ENCODE measurements at places on chromosomes 11 and 22.

- no peak for DNase-seq
These were observed 113.0 kb downstream of the ADAMTS15 start for GRCh38 chr11:130561441-130561881.

DNA sequence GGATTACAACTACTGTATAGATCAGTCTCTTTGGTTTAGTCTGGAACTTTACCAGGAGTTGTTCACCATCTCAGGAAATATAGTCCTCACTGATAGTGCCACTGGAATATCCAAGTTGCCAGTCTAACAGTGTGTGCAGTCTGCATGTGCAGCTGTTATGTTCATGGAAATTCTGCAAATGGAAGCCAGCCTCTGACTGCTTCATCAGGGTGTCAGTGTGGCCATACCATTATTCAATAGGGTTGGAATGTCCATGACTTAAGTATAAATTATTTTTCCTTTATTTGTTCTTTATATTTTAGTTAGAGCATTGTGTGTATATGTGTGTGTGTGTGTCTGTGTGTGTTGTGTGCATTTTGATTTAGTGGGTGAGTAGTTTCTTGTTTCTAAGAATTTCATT lies 51.8 kb downstream of the C11orf96 start:
- no peak for DNase-seq

DNA sequence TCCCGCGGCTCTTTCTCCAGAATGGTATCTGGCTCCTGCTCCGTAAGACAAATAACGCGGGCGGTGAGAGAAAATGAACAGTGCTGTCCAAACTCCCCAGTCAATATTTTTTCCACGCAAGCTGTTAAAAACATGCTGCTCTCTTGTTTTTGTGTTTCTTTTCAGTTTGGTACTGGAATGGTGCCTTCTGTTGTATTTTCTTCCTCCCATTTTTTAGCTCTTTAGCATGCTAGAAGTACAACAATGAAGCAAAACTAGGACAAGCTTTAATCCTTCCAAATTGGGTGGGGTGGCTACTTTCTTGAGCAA lies 599 bp upstream of the PPP2R1B start:
- DNase-seq: no peak

GRCh38 chr22:31652088-31652487 lies 9.9 kb downstream of the PISD start:
- no peak for DNase-seq
